Right forelimb (tissue), 1 donor: ENCODE measurements at places on chromosomes 5 and 9.

DNA sequence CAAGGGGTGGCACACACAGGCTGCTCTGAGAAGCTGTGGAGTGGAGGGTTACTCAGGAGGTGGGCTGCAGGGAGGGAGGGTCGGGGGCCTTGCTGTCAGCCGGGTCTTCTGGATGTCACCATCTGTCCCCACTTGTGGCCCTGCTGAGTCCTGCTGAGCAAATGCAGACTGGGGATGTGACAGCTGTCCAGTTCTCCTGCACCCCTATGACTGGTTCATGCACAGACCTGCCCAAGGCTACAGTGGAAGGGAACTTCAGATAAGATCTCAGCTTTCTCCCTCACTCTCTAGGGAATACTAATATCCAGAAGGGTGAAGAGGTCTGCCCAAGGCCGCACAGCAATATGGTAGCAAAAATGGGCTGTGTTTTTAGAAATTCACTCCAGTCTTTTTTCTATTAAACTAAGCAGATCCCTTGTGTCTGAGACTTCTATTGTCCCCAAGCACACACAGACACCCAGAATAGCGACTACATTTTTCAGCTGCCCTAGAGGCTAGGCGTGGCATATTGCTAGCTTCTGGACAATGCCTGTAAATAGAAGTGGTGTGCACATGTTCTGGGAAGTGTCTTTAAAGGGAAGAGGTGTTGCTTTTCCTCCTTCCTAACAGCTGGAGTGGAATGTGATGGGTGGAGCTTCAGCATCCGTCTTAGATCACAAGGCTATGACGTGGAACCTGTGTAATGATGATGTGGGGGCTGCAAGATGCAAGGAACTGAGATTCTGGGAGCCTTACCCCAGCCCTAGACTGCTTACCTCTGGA is 51.1 kb upstream of the TBC1D2 start:
- DNase-seq, result no peak

GRCh38 chr5:5665225-5666075 is 243.0 kb downstream of the ICE1 start:
- DNase-seq, result no peak

DNA sequence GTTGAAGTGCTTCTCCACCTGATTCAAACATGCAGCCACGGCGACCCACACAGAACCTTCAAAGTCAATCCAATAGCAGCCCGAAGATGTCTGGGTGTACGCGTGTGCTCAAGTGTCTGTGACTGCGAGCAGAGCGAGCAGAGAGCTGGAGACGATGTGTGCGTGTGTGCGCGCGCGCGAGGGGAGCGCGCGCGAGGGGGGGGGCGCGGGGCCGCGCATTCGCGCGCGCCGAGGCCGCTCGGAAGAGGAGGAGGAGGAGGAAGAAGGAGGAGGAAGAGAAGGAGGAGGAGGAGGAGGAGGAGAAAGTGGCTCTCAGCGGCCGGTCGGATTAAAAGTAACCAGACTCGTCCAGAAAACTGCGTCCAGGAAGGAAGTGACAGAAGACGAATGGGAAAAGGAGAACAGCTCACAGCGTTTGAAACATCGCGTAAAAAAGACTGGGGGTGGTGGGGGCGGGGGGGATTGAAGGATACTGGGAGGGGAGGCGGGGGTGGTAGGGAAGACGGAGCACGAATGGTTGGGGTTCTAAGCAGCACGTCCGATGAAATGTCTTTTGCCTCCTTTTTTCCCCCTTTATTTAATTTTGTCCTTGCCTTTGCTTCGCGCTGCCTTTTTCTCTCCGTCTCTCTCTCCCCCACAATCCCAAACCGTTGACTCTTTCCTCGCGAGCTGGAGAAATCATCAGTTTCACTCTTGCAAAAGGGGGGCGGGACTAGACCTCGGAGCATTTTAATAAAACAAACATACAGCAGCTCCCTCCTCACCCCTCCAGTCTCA is at the start of gene MEF2C:
Gene MEF2C, minus strand, starts transcription at position 126 of the 777 bp plus-strand sequence. CDS start 59,396 bp downstream, outside the sequence.
- DNase-seq, result peak; percentile 94

GRCh38 chr9:12774861-12775678 is at the start of gene LURAP1L:
LURAP1L (plus strand) TSS chr9:12775020; CDS start chr9:12775716, 696 bp downstream.
- DNase-seq, result peak; percentile 76

- no peak for DNase-seq
These were observed 381 bp downstream of the NR2F1 start for GRCh38 chr5:93583439-93583767.

GRCh38 chr5:59685191-59685530 is 208.4 kb downstream of the PDE4D start:
- no peak for DNase-seq

GRCh38 chr5:27472871-27473270 is 434.5 kb upstream of the CDH9 start:
- no peak for DNase-seq

DNA sequence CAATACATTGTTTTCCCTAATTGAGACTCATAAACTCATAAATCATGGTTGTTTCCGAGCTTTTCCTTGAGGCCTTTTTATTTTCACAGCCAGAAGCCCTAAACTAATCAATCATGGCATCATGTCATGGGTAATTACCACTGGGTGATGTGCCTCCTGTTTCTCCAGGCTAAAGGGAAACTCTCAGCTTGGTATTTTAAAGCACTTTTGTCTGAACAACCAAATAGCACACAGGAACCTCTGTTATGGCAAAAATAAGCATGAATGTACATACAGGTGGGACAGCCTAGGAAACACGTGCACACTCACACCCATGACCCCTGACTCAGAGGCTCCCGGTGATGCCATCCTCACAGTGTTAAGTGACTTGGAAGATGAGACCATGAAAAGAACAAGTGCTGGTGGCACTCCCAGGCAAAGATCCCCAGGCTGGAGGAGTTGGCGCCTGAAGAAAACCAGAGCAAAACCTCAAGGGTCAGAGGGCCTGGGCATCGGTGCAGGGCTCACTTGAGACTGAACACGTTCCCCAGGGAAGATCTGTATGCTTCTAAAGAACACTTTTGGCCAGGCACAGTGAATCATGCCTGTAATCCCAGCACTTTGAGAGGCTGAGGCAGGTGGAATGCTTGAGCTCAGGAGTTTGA is 154.3 kb downstream of the ROR2 start:
- DNase-seq, result no peak
